ENCODE measurements at places on chromosomes 2 and 18. TPM values are rescaled to one million over a fixed set of nuclear protein-coding genes. Genes with fewer than 3 reads are reported as not detected.

- no peak overlapping the region for H3K27ac ChIP-seq
- no peak overlapping the region for H3K4me3 ChIP-seq
- no peaks in the 10 kb centered on the region for H3K27me3 ChIP-seq
- no peaks in the 10 kb centered on the region for H3K36me3 ChIP-seq
Measured at GRCh38 chr18:41504316-41504715, 450.7 kb upstream of the PIK3C3 start.

DNA sequence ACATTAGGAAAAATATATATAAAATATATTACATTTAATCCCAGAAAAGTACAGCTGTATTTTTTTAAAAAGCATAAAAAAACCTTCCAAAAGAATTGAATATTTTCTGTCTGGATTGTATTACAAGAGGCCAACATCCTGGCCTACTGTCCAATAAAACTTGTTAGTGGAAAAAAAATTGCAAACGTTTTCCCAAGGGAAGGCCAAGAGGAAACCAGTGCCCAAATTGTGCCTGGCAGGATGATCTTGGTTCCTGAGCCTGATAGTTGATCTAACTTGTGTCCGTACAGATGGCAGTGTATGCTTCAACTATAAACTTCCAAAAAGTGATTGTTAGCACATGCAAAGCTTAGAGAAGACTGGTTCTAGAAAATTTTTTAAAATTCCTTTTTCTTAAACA is 90.6 kb upstream of the LPIN2 start:
- H3K4me1 ChIP-seq, result no peaks in the 10 kb centered on the region
- no peaks in the 10 kb centered on the region for H3K27me3 ChIP-seq
- no peak for DNase-seq
- no peaks in the 10 kb centered on the region for H3K36me3 ChIP-seq
- no peak overlapping the region for H3K27ac ChIP-seq

GRCh38 chr2:180322781-180323180 is 315.7 kb upstream of the CWC22 start:
- H3K4me1 ChIP-seq, result no peaks in the 10 kb centered on the region
- H3K27me3 ChIP-seq, result no peaks in the 10 kb centered on the region
- H3K27ac ChIP-seq, result no peak overlapping the region
- DNase-seq, result no peak
- H3K36me3 ChIP-seq, result no peaks in the 10 kb centered on the region
- H3K4me3 ChIP-seq, result no peak overlapping the region

Gene GPR45
- total RNA-seq, result not detected

Gene TMEM163
- 26.1 TPM for total RNA-seq
